Astrocyte (in vitro differentiated cells and primary cell): ENCODE measurements at places on chromosomes 7 and 10.

DNA sequence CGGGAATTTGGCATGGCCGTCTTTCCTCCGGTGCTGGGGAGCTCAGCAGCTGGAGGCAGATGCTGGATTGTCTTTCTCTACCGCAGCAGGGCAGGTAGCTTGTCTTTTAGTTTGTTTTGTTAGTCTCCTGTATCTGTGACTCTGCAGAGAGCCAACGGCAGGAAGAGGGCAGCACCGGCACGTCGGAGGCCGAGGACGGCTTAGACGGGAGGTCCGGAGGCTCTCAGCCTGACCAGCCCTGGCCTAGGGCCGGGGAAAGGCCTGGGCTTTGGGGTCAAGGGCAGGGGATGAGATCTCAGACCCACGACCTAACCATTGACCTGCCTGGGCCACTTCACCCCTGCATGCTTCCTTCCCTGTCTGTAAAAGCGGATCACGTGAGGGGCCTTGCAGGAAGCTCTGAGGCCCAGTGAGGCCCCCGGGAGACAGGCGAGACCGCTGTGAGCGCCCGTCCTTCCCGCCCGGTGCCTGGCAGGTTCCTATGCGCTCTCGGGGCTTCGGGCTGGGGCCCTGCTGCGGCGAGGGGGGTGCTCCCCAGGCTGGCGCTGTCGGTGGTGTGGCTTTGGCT, 72.7 kb downstream of the LHPP start:
- H3K36me3 ChIP-seq: no peaks in the 10 kb centered on the region
- H3K27ac ChIP-seq: no peak overlapping the region
- no peak overlapping the region for H3K4me3 ChIP-seq
- H3K4me1 ChIP-seq: peaks cover 2% of the 10 kb centered on the region

DNA sequence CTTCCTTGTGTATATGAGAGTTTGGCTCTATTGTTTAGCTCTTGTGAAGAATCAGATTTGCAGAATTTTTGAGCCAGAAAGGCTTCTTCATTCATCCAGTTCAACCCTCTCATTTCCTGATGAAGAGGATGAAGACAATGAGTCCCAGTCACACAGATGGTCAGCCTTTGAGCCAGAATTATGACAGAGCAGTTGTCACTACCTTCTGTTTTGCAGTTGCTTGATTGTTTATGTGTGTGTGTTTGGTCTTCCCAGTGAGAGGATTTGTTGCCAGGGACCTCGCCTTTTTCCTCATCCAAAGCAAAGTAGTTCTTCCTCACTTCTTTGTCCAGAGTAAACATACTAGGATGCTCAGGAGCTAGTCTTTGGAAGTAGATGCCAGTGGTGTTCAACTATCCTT, 15.6 kb downstream of the MDFIC start:
- no peak overlapping the region for H3K4me3 ChIP-seq
- H3K4me1 ChIP-seq: peaks cover 4% of the 10 kb centered on the region
- no peak for DNase-seq
- no peaks in the 10 kb centered on the region for H3K36me3 ChIP-seq
- H3K27ac ChIP-seq: no peak overlapping the region

GRCh38 chr7:86320341-86320740, 323.4 kb upstream of the GRM3 start:
- no peak overlapping the region for H3K27ac ChIP-seq
- no peaks in the 10 kb centered on the region for H3K36me3 ChIP-seq
- no peaks in the 10 kb centered on the region for H3K27me3 ChIP-seq

DNA sequence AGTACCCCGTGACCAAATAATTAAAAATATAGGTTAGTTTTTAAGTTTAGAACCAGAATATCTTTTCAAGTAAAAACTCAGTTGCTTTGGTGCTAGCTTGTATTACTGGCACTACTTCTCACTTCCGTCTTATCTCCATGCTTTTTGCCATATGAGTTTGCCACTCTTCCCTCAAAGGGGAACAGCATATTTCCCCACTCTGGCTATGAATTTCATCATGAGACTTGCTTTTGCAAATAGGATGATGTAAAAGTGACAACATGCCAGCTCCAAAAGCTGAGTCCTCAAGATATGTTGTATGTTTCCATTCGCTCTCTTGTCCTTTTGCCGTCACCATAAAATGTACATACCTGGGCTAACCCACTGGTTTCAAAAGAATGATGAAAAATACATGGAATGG, 178.1 kb upstream of the SEMA3A start:
- H3K4me3 ChIP-seq: no peak overlapping the region
- H3K27me3 ChIP-seq: no peaks in the 10 kb centered on the region
- no peaks in the 10 kb centered on the region for H3K36me3 ChIP-seq
- peak overlapping the region; percentile 94 for H3K27ac ChIP-seq

DNA sequence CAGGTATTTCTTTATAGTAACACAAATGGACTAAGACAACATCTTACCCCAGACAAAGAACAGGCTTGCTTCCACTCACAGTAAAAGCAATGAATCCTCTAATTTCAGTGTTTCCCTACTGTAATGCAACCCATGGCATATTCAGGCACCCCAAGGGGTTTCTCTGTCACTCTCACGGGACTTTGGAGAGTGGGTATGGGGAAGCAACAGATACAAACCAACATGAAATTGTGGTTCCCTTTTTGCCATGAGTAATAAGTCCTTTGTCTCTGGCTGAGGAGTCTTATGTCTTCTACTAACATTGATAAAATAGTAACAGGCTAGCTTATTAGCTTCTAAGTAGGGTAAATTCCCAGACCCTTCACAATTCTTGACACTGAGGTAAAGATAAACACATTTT, 51.4 kb upstream of the AOAH start:
- no peaks in the 10 kb centered on the region for H3K36me3 ChIP-seq
- no peak overlapping the region for H3K4me3 ChIP-seq
- H3K4me1 ChIP-seq: no peaks in the 10 kb centered on the region
- no peak overlapping the region for H3K27ac ChIP-seq
- no peak for DNase-seq
- no peaks in the 10 kb centered on the region for H3K27me3 ChIP-seq

- no peak overlapping the region for H3K4me3 ChIP-seq
- H3K4me1 ChIP-seq: peaks cover 4% of the 10 kb centered on the region
- H3K36me3 ChIP-seq: no peaks in the 10 kb centered on the region
- H3K27ac ChIP-seq: no peak overlapping the region
- no peak for DNase-seq
- no peaks in the 10 kb centered on the region for H3K27me3 ChIP-seq
Observed at GRCh38 chr7:105849122-105849855, 27.1 kb downstream of the ATXN7L1 start.

DNA sequence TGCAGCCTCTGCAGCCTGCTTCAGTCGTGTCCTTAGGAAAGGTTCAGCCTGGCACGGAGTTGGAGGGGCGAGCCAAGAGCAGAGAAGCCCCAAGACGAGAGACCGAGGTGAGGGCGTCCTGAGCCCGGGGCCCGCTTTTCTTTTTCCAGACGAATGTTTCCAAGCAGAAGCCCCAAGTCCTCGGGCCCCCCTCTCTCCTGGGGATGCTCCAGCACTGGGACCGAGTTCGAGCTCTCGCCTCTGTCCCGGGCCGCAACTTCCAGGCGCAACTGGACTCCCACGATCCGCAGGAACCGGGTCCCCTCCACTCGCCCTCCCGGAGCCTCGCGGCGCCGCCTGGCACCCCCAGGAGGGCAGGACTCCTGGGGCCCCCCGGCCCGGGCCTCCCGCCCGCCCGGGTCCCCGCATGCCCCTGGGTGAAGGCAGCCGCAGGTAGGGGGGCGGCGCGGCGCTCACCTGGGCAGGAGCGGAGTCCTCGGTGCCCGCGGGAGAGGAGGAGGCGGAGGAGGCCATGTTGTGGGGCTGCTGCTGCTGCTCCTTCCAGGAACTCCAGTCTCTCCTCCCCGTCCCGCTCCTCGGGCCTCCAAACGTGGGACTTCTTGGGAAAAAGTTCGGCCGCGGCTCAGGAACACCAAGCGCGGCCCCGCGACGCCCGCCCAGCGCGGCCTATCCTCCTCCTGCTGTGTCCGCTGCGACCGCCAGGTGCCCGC, 45.3 kb upstream of the CDK1 start:
- H3K36me3 ChIP-seq: no peaks in the 10 kb centered on the region
- peaks cover 41% of the 10 kb centered on the region for H3K27me3 ChIP-seq
- DNase-seq: no peak
- peaks cover 4% of the 10 kb centered on the region for H3K4me1 ChIP-seq
- H3K27ac ChIP-seq: no peak overlapping the region

DNA sequence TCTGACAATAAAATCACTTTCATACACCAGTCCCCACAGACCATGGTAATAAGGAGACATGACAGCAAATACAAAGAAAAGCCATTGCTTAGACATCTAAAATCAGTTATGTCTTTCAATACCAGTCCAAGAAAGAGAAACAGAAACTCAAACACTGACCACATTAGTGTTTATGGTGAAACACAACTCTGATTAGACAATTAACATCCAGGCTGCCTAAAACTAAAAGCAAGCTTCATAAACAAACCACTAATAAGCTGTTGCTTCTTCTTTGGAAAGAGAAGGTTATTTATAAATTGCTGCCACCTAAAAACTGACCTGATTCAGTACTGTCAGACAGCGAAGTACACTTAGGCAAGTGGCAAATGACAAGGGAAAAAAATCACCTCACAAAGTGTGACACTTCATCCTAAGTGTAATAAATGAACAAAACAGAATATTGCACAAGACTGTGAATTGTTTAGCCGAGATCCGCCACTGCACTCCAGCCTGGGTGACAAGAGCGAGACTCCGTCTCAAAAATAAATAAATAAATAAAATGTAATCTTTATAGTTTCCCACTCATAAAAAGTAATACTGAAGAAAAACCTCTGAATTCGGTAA, 277.4 kb downstream of the PARD3 start:
- H3K27ac ChIP-seq: no peak overlapping the region
- no peak for DNase-seq
- H3K4me3 ChIP-seq: no peak overlapping the region
- no peaks in the 10 kb centered on the region for H3K36me3 ChIP-seq
- H3K4me1 ChIP-seq: peaks cover 7% of the 10 kb centered on the region

DNA sequence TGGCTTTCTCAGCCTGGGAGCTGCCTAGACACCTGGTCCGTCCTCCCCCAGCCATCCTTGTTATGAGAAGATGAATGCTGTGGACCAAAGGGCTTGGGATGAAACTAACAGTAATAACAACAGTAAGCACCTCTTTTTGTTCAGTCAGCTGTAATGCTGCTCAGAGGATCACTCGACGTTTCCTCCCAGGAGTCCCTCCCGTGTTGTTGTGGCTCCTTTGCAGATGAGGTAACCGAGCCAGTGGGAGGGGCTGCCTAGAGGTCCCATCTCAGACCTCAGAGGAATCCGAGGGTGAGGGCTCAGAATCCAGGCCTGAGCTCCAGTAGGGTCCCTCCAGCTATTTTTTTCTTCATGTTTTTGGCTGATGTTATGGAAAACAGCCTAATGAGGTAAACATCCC, 145.1 kb downstream of the TMEM178B start:
- no peaks in the 10 kb centered on the region for H3K4me1 ChIP-seq
- H3K4me3 ChIP-seq: no peak overlapping the region
- H3K36me3 ChIP-seq: no peaks in the 10 kb centered on the region
- H3K27me3 ChIP-seq: no peaks in the 10 kb centered on the region
- DNase-seq: no peak

- peak overlapping the region; percentile 92 for H3K27ac ChIP-seq
- no peaks in the 10 kb centered on the region for H3K36me3 ChIP-seq
- DNase-seq: peak; percentile 25
- peak overlapping the region; percentile 77 for H3K4me3 ChIP-seq
- peaks cover 15% of the 10 kb centered on the region for H3K4me1 ChIP-seq
Observed at GRCh38 chr7:158828133-158829020, 932 bp downstream of the ESYT2 start.

- no peaks in the 10 kb centered on the region for H3K4me1 ChIP-seq
- H3K27ac ChIP-seq: no peak overlapping the region
- peaks cover 3% of the 10 kb centered on the region for H3K27me3 ChIP-seq
Observed at GRCh38 chr7:51060536-51060935, 256.1 kb downstream of the COBL start.
